Hepatic stellate cell (primary cell): ENCODE measurements at places on chromosomes 3 and 15.

DNA sequence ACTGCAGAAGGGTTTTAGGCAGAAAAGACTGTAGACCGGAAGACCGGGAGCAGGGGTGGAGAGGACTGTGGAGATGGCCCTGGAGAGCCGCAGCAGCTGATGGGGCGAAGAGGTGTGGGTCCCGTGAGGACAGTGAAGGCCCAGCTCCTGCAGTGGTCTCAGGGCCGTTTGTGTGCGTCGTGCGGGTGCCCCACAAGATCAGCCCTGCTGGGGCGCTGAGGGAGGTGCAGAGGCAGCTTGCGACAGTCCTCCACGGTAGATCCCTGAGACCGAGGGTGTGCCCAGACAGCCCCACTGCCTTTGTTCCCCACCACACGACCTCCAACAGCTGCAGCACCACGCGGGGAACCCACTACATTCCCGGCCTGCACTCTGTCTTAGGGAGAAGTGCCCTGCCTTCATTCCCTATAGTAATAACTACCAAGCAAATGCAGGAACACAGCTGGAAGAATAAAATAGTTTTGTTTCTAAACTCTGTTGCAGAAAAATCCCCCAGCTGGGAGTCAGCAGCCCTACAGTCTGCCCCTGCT lies 19.0 kb upstream of the CRABP1 start:
- no peak for DNase-seq

GRCh38 chr15:69288531-69289341 lies 10.0 kb upstream of the PAQR5 start:
- no peak for DNase-seq

DNA sequence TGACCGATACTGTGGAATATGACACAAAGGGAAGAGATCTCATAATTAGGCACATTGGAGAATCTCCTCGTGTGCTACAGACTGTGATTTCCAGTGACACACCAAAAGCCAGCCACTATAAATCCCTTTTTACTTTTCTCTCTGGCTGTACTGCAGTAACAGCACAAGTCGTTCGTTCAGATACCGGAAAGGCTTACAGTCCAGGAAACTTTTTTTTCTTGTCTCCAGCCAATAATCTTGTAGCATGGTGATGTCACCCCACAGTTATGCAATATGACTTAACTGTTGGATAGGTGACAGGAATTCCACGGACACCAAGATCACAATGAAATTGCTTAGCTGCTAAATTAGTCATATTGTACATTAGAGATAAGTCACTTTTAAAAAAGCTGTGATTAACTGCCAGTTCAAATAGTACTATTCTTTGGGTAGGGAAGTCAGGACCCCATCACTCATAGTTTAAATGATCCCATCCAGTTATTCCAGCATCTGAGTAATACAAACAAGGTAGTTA lies 36.3 kb upstream of the TSC22D2 start:
- DNase-seq = peak; percentile 57

- DNase-seq = peak; percentile 27
Observed at GRCh38 chr3:23867838-23868237, 49.0 kb downstream of the NKIRAS1 start.

DNA sequence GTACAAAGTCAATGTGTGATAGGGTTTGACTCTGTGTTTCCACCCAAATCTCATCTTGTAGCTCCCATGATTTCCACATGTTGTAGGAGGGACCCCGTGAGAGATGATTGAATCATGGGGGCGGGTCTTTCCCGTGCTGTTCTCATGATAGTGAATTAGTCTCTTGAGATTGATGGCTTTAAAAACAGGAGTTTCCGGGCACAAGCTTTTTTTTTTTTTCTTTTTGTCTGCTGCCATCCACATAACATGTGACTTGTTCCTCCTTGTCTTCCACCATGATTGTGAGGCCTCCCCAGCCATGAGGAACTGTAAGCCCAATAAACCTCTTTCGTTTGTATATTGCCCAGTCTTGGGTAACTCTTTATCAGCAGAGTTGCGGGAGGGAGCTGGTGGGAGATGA lies 259.6 kb downstream of the TUSC7 start:
- DNase-seq = no peak

- DNase-seq = peak; percentile 49
Observed at GRCh38 chr3:105836533-105836932, 32.3 kb downstream of the CBLB start.

DNA sequence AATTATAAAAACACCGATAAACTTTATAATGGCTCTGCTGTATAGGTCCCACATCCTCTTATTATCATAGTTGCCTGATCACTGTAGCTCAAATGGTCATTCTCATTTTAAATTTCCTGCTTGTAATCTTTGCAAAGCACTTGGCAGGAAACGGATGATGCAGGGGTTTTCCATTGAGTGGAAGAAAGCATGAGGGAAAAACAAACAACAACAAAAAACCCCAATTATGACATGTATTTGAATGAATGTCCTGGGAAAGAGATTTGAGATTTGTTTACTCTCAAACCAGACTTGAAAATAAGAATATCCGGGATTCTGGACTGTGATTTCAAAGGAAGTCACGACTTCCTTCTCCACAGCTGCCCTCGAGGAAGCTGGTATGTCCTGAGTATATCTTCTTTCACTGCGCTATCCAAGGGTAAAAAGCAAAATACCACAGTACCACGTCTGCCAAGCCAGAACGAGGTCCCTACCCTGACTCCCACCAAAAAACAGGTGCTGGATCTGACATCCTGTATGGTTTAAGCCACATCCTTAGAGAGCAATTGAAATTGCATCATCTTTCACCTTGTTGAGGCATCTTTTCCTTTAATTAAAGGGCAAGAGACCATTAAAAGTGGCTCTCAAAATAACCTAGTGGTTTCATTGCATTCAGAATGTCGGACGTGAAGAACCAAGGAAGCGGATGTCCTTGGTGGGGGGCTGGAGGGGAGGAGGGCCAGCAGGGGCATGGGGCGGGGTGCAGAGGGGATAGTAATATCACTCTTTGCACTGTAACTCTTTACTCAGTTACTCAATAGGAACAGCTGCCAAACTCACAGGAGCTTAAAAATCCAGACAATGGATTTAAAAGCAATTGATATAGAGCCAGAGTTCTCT lies 13.5 kb upstream of the TIPIN start:
- DNase-seq = peak; percentile 32

DNA sequence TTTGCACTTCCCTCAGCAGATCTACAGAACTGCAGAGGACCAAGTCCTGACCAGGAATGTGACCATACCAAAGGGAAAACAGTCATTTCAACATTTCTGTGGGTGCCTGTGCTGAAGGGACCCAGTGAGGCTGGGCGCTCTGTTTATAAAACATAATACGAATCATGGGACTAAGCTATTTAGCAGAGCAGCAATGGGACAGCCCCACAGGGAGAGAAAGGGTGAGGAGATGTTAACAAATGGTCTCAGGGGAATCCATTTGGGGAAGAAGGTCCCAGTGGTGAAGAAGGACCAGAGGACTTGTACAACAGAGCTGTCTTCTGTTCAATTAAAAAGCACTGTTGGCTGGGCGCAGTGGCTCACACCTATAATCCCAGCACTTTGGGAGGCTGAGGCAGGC lies 1025.4 kb downstream of the FHIT start:
- no peak for DNase-seq

GRCh38 chr3:55725681-55726500 lies 238.8 kb upstream of the WNT5A start:
- DNase-seq = no peak

- no peak for DNase-seq
Observed at GRCh38 chr3:160454995-160455394, 5.4 kb upstream of the TRIM59 start.

- peak; percentile 16 for DNase-seq
Observed at GRCh38 chr15:36401586-36401966, 177.8 kb upstream of the CDIN1 start.

GRCh38 chr3:88535563-88535962 lies 385.8 kb downstream of the C3orf38 start:
- DNase-seq = no peak

DNA sequence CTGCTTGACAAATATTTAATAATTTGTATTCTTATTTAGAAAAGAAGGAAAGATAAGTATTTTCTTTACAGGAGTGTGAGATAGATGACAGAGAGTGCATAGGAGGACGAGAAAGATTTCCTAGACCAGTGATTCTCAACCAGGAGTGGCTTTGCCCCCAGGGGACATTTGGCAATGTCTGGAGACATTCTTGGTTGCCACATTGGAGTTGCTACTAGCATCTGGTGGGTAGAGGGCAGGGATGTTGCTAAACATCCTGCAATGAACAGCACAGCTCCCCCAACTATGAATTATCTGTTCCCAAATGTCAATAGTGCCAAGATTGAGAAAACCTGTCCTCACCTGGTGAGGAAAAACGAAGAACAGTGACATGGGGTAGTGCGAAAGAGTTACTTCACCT lies 30.8 kb upstream of the MINAR1 start:
- no peak for DNase-seq

DNA sequence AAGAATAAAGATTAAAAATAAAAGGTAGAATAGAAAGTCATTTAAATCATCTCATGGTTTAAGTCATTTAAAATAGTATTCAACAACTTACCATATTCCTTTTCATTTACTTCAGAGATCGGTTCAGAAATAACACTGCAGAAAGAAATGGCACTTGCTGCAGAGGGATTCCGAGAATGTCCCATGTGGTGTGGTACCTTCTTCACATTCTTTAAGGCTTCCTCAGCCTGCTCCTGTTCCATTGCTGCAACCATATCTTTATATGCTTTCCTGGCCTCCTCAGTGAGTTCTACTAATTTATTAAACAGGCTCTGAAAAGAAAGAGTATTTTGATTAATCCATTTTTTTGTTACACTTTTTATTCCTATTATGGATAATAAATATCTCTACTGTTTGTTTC lies 32.6 kb upstream of the SHC4 start:
- DNase-seq = peak; percentile 18

DNA sequence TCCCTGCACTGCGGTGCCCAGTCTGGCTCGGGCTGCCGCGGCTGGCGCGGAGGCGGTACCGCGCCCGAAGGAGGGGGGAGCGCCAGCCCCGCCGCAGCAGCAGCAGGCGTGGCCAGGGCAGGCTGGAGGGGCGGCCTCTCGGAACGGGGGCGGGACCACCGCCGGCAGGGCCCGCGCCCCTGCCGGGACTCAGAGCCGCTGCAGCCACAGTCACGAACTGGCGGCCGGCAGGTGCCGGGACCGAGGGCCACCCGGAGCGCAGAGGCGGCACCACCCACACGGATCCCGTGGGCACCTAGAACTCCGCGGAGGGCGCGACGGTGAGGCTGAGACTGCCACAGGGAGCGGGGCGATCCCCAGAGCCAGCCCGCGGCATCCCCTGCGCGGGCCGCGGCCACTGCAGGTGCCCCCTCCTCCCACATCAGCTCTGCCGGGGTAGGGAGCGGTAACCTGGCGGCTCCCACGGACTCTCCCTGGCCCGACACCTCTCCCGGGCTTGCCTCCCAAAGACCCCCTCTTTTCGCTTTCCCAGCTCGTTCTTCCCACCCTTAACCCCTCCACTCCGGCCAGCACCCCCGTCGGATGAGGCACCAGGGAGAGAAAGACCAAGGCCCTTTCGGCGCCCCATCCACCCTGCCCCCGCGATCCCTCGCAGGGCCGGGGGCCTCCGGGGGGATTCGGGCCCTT lies at the start of gene VWA5B2:
Gene VWA5B2 (plus strand): TSS at position 192 of the 687 bp plus-strand sequence. CDS start 944 bp downstream, outside the sequence.
- peak; percentile 81 for DNase-seq

DNA sequence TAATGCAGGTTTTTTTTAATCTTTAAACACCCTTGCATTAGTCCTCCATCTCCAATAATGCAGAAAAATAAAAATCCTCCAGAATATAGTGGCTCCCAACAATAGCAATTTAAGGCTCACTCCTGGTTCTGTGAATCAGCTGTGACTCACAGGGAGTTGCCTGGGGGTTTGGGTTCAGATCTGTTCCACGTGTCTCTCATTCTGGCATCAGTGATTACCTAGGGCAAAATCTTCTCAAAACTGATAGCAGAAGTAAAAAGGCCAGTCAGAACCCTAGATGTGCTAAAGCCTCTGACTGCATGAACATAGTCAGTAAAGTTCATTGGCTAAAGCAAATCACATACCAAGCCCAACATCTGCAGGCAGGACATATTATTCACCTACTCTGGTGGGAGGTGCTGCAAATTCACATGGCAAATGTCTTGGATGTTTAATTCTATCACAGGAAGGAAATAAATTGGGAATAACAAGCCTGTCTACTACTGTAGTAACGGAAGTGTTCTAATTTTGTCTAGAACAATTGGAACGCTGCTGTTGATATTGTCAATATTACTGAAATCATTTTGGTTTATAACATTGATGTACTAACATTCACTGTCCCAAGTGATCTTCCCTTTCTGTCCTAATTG lies 364.1 kb upstream of the CNTN4 start:
- no peak for DNase-seq

DNA sequence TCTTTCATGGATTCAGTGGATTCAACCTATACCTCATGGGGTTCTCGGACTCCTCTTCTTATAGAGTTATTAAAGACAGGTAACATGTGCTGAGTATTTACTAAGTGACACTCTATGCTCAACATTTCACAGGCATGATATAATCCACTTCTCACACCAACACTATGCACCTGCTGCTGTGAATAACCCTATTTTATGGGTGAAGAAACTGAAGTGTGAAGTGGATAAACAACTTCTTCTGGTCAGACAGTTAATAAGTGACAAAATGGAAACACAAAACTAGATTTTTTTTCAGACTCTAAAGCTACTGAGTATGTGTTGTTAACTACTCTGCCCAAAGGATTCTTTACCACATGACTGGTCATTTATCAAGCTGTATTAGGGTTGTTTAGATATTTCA lies 403.5 kb downstream of the DIPK2A start:
- no peak for DNase-seq

DNA sequence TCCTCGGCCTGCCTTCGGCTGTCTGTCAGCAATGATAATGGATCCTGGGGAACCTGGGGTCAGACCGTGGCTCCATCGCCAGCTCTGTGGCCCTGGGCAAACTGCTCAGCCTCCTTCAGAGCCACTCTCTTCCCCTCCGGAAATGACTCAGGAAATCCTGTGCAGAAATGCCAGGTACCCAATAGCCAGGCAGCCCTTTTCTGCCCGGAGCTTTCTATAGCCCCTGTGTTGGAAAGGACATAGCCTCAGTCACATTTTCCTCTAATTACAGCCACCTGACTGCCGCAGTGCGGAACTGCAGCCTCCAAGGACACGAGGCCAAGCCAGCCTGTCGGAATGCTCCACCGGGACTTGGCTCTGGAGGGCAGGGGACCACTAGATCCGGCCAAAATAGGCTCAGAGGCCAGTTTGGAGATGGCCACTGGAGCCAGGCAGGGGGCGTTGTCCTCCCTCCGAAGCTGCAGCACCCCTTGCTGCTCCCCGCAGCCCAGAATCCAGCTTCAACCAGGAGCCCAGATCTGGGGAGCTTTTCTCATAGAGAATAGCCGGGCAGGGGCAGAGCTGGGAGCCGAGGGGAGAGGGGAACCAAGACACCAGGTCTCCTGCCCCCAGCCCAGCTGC lies 11.6 kb upstream of the ZXDC start:
- DNase-seq = no peak

DNA sequence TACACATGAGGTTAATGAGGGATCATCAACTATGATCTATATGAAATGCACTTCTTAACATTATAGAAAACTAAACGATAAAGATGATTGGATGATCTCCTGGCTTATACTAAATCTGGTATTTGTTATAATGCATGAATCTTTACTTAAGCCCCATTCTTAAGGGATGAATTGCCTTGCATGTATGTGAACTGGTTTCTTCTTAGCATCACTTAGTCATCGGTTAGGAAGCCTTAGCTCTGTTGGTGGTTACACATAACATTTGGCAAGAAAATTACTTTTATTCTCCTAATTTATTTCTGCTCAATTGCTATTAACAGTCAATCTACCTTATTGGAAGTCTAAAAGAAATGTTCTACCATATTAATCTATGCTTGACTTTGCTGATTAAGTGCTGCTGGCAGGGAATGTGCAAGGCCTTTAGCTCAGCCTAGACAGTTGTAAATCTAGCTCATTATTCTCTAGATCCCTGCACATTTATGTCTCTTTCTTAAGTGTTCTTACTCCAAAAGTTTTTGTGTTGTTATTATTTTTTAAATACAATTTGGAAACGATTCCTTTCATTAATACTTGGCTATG lies 356.0 kb downstream of the ZPLD1 start:
- no peak for DNase-seq
